Mammary epithelial cell (primary cell): ENCODE measurements at places on chromosomes 6 and 20.

GRCh38 chr6:134002821-134003220 is 49.6 kb downstream of the SLC2A12 start:
- DNase-seq: peak; percentile 66

- no peak for DNase-seq
These were observed 95.1 kb downstream of the LIN28B start for GRCh38 chr6:105051941-105052471.

- no peak for DNase-seq
These were observed 56.8 kb downstream of the TMEM242 start for GRCh38 chr6:157266274-157267101.

DNA sequence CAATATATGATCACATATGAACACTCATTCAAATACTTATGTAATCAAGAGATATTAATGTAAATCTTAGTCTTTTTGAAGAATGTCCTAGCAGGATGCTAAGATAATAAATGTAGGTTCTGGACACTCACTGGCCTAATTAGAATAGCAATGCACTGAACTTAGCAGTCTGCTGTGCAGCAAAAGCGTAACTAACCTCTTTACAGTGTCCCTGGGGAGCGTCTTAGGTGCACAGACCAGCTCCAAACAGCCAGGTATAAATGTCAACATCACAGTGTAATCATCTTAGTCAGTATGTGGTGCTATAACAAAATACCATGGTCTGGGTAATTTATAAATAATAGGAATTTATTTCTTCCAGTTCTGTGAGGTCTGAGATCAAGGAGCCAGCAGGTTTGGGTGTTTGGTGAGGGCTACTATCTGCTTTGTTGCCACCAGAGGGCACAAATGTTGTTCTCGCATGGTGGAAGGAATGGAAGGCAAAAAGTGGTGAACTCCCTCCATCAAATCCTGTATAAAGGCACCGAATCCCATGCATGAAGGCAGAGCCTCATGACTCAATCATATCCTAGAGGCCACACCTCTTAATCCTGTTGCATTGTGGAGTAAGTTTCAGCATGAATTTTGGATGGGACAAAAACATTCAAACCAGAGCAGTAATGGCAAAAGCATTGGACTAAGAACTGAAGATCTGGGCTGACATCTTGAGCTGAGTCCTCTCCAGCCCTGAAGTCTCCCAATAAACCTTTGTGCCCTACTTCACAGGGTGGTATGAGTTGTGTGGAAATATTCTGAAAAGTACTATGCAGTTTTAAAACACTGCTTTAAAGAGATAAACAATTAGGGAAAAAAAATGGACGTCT is 41.8 kb upstream of the FOXO3 start:
- peak; percentile 32 for DNase-seq

DNA sequence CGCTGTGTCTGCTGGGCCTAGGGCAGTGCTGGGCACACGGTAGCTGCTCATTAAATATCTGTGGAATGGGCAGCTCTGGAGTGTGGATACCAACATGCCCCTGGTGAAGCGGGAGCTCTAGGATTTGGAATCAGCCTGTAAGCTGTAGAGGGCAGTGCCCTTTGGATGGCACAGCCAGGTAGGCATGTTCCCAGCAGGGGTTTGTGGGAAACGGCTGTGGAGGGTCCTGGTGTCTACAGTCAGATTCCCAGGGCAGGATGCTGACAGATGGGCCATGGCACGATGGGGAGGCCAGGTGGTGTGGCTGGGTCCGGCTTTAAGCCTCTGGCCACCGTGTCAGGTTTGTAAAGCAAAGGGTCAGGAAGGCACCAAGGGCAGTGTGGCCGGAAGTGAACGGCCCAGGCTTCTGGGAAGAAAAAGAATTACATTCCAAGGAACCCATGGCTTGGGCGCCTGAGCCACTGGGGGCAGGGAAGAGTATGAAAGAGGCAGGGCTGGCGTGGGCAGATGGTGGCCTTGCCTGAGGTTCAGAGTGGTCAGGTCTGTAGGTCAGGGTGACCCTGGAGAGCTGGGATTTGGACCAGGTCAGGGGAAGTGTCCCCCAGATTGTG is 44.8 kb downstream of the UBE2V1 start:
- DNase-seq: no peak

- DNase-seq: no peak
These were observed 8.2 kb downstream of the BACH2 start for GRCh38 chr6:90288404-90288803.

DNA sequence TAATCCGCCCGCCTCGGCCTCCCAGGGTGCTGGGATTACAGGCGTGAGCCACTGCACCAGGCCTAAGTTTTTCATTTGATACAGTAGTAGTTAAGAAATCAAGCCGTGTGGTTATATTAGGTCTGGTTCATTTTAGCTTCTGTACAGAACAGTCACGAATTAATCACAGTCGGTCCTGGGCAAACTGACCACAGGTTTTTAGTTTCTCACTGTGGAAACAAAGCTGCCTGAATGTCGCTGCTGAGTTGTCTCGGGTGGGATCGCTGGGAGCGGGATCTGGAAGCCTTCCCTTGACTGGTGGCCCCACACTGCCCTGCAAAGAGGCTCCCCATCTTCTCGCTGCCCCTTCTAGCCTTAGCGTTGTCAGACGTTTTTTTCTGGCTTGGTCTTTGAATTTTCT is 18.6 kb downstream of the UCKL1 start:
- DNase-seq: no peak

- DNase-seq: no peak
These were observed 2.3 kb upstream of the REV3L start for GRCh38 chr6:111485342-111485741.

DNA sequence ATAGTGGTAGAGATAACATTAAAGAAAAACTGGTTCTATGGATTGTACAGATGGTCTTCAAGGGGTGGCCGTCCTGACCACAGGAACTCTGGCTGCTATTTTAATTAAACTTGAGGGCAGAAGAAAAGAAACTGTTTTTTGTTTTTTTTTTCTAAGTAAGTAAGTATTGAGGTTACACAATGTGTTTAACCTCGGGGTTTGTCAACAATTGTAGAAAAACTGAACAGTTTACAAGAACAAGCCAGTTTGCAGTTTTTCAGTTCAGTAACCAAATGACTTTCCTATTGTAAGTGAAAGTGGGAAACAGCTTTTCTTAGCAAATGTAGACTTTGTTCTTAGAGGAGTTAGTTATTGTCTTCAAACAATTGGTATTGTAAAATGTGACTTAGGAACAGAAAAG is 77.0 kb downstream of the PLCB1 start:
- no peak for DNase-seq

DNA sequence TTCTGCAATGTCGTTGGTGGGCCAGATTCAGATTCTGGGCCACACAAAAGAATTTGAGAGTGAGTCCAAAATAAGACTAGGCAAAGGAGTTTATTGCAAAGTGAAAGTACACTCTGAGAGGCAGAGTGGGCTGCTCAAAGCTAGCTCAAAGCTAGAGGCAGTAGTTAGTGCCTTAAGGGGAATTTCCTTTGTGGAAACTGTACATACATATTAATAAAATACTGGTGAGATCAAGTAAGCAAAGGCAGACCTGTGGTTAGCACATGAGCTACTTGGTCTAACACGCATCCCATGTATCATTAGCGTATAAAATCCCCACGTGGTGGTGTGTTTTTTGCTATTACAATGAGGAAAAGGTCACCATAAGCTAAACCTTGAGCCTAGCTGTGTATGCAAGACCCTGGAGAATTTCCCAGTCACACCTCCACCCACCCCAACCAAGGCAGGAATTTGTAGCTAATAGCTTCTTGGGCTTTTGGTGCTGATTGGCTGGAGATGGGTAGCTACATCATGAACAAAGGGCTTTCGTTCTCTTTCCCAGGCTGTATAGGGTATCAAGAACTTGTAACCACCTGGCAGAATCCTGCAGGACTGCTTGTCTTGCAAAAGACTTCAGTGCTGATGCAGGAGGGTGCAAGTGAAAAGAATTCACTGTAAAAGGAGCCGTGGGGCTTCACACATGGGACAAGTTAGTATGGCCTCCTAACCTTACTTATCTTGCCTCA is 14.7 kb upstream of the TRIM26 start:
- DNase-seq: no peak
